Effector memory CD8-positive, alpha-beta T cell (primary cell): ENCODE measurements at places on chromosomes 5 and 9.

GRCh38 chr5:179776411-179776938 is 17.3 kb upstream of the LTC4S start:
- DNase-seq = no peak

- DNase-seq = no peak
These were observed 111.1 kb downstream of the ARHGAP26 start for GRCh38 chr5:142881076-142881783.

DNA sequence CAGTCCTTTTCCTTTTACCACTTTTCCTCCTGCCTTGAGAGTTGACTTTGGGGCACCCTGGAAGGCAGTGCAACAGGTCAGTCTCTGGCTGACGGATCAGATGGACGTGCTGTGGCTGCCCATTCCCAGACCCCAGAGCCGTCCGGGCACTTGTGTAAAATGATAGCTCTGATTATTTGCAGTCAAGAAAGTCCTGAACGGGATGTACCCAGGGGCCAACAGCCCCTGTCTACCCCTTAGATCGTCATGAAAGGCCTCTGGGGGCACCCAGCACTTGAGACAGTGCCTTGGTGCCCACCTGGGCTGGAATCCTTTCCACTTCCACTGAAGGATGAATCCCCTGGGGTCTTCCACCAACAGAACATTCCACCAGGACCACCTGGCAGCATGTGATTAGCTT is 17.7 kb upstream of the ANGPTL2 start:
- DNase-seq = no peak

GRCh38 chr9:91208419-91208745 is 153.3 kb downstream of the AUH start:
- DNase-seq = no peak

DNA sequence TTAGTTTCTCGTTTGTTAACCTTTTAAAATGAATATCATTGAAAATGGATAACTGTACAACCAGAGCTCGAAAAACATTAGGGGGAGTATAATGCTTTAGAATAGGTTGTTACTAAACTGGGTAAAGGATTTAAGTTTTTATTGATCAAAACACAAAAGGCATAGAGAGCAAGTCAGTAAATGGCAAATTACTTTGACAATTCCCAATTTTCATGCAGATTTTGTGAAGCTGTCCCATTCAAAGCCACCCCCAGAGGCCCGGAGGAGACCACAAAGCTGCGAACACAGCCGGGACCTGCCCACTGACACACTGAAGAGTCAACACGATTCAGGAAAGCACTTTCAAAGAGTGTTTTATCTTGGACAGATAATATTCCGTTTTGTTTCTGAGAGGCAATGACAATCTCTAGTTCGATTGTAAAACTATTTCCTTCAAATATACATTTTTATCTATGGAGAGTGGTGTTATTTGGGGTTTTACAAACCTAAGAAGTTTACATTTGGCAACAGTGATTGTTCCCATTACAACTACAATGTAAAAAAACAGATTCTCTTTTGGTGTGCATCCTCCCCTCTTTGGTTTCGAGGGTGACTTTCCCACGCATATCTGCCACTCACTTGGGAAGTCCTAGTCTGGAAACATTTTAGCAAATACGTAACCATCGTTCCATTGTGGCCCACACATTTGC is 182.6 kb upstream of the TBCA start:
- DNase-seq = no peak

DNA sequence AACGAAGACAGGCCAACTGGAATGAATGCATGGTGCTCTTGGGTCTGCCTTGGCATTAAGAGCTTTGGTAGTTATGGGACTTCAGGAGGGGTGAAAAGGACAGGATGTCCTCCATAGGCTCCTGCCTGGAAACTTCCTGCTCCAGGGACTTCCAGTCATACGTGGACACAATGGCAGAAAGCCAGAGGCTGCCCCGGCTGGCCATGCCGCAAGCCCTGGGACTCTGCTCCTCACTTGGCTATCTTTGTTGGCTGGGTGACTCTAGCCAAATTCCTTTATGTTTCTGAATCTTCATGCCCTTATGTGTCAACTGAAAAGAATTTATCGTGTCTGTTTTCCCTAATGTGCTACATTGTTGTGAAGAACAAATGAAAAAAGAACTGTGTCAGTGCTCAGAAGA is 136.9 kb downstream of the SIL1 start:
- DNase-seq = no peak

GRCh38 chr9:89461265-89461664 is 36.6 kb downstream of the SEMA4D start:
- DNase-seq = no peak

GRCh38 chr9:13648676-13649075 is 369.2 kb upstream of the MPDZ start:
- no peak for DNase-seq

DNA sequence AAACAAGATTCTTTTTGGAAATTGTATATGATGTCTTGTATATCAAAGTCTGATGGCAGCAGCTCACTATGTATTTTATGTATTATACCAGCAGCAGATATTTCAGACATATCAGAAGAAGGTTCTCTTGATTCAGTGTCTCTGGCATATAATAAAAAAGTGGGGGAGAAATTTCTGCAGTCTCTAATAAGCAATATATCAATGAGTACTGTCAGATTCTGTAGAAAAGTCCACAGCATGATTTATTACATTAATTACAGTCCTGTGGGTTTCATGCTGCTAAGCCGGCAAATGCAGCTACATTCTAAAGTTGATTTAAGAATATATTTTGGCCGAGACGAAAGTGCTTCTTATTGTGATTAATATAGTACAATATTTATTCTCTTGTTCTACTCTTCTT is 113.1 kb downstream of the KIAA1958 start:
- DNase-seq = no peak

- no peak for DNase-seq
These were observed 151.4 kb downstream of the TLE1 start for GRCh38 chr9:81537964-81538363.

DNA sequence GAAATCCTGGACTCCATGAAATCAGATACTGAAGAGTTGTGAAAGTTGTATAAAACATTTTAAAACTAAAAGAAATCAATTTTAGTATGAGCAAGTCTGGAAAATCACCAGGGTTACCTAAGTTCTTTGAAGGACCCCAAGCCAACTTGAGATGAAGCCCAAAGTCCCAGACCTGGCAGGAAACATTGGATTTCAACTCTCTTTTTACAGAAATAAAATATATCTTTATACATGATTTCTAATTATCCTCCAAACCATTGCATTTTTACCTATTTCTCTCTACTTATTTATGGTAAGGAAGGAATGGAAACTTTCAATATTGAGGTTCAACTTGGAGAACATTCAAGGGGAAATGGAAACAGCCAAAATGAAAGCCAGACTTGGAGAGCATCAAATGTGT is 390.6 kb upstream of the C9orf72 start:
- DNase-seq = no peak

- no peak for DNase-seq
These were observed 1.9 kb downstream of the CEL start for GRCh38 chr9:133063500-133064231.

DNA sequence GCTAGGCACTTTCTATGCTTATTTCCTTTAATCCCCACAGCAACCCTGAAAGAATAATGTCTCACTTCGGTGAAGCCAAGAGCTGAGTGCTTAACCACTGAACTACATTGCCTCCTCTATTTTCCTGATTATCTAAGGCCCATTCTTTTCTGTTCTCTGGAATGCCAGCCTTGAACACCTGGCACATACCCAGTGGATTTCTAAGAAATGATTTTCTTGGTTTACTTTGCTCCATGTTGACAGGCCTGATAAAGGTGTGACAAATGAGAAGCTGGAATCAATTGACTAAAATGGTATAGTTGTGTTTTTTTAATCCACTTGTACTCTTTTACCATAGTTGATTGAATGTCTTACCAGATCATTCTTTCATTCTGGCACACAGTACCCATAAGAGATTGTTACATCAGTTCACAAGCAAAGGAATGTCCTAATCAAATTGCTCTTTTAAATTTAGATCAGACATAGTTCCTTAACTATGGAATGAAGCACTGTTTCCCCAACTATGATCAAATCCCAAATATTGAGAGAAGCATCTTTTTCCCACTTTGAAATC is 9.0 kb upstream of the ENC1 start:
- no peak for DNase-seq

DNA sequence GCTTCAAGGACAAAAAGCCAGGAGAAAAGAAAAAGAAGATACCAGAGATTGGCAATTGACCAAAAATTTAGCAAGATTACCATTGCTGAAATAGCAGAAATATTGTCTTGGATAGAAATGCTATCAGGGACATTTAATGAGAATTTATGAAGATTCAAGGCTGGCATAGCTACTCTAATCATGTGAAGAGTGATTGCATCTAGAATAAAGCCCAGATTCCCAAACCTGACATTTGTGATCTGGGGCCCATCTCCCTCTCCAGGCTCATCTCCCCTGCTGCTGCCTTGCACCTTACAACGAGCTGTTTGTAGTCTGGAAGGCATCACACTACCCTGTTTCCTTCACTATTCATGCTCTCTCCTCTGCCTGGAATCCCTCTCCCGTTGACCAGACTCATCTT is 114.5 kb downstream of the C9orf152 start:
- no peak for DNase-seq

- DNase-seq = no peak
These were observed 74.5 kb downstream of the PTCD2 start for GRCh38 chr5:72394688-72395087.

GRCh38 chr5:32543291-32543690 is 42.1 kb upstream of the SUB1 start:
- no peak for DNase-seq

DNA sequence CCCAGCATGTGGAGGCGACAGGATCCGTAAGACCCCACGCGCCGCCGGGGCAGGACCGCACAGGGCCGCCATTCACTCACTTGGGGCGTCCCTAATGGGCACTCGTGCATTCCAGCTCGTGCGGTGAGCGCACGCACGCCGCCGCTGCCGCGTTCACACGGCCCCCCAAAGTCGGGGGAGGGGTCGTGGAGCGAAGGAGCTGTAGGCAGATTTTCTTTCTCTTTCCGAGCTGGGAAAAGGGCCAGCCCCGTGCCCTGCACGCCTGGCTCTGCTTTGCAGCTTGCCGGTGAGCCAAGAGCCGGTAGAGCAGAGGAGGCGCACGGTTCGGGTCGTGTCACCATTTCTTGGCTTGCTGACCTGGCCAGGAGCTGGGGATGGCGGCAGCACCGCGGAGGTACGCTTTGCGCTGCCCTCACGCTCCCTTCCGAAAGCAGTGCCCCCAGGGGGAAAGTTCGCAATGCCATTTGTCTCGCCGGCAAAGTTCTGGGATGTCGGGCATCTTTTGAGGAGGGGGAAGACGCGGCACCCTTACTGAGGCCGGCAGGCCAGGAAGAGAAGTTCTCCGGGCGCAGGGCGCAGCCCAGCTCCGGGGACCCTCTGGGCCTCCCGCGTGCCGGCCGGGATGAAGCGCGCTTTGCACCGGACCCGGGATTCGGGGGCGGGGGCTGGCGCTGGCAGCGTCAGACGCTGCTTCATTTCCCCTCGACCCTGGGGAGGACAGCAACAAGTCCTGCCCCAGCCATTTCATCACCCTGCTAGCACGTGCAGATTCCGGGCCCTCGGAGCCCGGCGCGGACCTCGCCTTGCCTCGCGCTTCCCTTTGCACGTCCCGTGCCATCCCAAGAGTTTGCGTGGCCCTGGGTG is 898 bp downstream of the STC2 start:
- DNase-seq = no peak

DNA sequence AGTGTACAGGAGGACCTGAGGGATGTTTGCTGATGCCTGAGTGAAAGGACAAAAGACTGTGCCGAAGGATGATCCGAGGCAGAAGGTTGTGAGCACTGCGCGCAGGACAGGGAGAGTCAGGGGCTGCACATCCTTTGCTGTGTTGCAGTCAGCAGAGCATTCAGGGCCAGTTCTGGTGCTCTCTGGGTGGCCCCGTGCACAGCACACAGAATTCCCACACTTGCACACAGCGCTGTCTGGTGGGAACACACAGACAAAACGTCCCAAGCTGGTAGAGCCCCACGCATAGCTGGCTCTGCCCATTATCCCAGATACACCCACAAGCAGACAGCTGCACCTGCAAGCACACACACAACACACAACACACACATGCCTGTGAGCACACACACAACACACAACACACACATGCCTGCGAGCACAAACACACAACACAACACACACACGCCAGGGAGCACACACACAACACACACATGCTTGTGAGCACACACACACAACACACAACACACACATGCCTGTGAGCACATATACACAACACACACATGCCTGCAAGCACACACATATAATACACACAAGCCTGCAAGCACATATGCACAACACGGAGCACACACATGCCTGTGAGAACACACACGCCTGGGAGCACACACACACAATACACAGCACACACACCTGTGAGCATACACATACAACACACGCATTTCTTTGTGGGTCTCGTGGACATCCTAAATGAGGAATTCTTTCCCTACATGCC is 74.4 kb downstream of the FGF18 start:
- DNase-seq = no peak
